ENCODE measurements at places on chromosomes 6 and 20.

DNA sequence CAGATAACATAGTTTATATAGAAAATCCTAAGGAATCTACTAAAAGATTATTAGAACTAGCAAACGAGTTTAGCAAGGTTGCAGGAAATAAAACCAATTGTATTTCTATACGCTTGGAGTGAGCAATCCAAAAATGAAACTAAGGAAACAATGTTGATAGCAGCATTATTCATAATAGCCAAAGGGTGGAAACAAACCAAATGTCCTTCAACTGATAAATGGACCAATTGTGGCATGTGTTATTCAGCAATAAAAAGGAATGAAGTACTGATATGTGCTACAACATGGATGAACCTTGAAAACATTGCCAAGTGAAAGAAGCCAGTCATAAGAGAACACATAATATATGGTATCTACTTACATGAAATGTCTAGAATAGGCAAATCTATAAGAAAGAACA is 101.0 kb upstream of the VSTM2L start:
- DNase-seq, result no peak

DNA sequence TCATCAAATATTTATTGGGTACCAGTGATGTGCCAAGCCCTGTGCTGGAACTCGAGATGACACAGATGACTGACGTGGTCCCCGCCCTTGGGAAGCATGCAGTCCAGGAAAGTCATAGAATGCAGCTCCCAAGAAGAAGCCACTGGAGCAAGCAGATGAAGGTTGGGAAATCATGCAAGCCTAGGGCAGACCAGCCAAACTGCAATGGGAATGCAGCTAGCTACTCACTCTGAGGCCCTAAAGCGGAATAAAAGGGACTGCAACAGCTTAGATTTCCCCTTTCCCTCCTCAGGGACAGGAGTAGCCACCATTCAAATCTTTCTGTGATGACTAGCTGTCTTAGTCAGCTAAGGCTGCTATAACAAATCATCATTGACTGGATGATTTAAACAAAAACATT is 152.2 kb downstream of the MAFB start:
- no peak for DNase-seq

GRCh38 chr6:46390153-46390876 is 100.9 kb downstream of the RCAN2 start:
- no peak for DNase-seq

- no peak for DNase-seq
Measured at GRCh38 chr6:11835065-11835464, 56.5 kb upstream of the ADTRP start.

DNA sequence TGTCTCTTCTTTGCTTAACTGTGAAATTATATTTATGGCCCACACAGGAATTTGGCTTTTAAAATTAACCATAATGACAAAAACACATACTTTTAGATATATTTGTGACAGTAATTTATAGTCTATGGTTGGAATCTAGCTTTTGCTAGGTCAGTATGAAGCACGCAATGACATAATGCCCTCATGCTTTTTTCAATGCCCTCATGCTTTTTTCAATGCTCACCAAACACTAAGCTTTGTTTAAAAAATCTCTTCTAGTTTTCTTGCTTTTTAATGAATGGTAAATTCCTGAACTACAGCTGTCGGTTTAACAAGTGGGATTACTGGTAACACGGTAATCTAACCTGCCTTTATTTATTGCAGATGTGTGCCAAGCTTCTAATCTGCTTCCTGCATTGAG is 12.7 kb downstream of the CCN6 start:
- DNase-seq, result no peak

Measured in fibroblast of gingiva (primary cell).